Prostate gland (tissue), 2 donors: ENCODE measurements at places on chromosomes 6 and 20.
A peak's percentile ranks its signal among the peaks of the same experiment; 100 is the strongest.

- peak overlapping the region; percentile 52 for H3K27ac ChIP-seq
- no peak for DNase-seq
- no peaks in the 10 kb centered on the region for H3K36me3 ChIP-seq
- no peaks in the 10 kb centered on the region for H3K27me3 ChIP-seq
- H3K4me3 ChIP-seq: no peak overlapping the region
- peaks cover 20% of the 10 kb centered on the region for H3K4me1 ChIP-seq
These were observed 162.7 kb upstream of the SUPT3H start for GRCh38 chr6:45540375-45540920.

DNA sequence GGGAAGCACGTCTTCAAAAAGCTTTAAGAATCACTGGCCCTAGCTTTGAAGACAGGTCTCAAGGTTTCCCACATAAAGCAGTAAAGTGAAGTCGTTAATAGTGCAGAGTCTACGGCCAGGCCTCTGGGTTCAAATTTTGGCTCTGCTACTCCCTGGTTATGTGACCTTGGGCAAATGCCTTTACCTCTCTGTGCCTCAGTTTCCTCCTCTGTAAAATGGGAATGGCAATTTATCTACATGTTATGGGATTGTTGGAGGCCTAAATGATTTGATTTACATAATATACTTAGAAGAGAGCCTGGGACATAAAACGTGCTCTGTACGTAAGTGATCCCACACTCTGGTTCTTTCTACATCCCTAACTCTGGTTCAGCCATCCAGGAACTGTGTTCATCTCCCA is 32.1 kb downstream of the CPNE5 start:
- no peak overlapping the region for H3K27ac ChIP-seq
- H3K4me3 ChIP-seq: no peak overlapping the region
- H3K27me3 ChIP-seq: no peaks in the 10 kb centered on the region
- H3K36me3 ChIP-seq: no peaks in the 10 kb centered on the region
- no peaks in the 10 kb centered on the region for H3K4me1 ChIP-seq

DNA sequence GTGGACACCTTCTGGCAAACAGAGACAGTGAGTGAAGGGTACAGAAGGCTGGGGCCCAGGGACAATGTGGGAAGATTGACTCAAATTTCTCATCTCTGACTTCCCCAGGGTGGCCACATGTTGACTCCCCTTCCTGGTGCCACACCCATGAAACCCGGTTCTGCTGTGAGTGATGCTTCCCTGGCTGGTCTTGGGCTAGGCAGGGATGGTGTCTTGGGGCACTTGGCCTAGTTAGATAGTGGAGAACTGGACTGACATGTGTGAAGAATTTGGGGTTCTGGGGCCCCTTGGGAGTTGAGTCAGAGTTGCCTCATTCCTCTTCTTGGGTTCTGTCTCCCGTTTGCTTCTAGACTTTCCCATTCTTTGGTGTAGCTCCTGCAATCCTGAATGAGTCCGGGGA is 34.2 kb downstream of the GSS start:
- no peak overlapping the region for H3K4me3 ChIP-seq
- H3K4me1 ChIP-seq: no peaks in the 10 kb centered on the region
- DNase-seq: no peak
- no peak overlapping the region for H3K27ac ChIP-seq

- H3K27ac ChIP-seq: no peak overlapping the region
- H3K4me1 ChIP-seq: no peaks in the 10 kb centered on the region
- no peak overlapping the region for H3K4me3 ChIP-seq
These were observed 189.1 kb downstream of the ZDHHC14 start for GRCh38 chr6:157570104-157570503.

DNA sequence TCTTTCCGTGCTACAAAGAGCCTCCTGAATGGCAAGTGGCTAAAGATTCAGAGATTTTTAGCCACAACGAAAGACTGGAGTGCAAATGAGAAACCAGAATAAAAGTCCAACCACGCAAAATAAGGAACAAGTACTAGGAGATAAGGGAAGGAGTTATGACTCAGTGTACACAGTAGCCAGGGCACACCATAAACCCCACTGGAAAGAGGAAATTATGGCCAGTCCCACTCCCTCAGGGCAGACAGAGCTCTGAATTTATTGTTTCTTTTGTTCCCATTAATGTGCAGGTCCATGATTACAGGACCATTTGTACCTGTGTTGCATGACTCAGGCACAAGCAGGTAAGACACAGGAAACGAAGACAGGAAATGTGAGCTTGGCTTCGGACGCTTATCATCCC is 150.3 kb upstream of the PREP start:
- H3K36me3 ChIP-seq: no peaks in the 10 kb centered on the region
- H3K27ac ChIP-seq: no peak overlapping the region
- no peaks in the 10 kb centered on the region for H3K4me1 ChIP-seq
- no peak overlapping the region for H3K4me3 ChIP-seq
- no peaks in the 10 kb centered on the region for H3K27me3 ChIP-seq
- peak; percentile 43 for DNase-seq

- no peaks in the 10 kb centered on the region for H3K27me3 ChIP-seq
- DNase-seq: no peak
- H3K27ac ChIP-seq: no peak overlapping the region
- H3K36me3 ChIP-seq: no peaks in the 10 kb centered on the region
- no peak overlapping the region for H3K4me3 ChIP-seq
These were observed 191.0 kb downstream of the TPBG start for GRCh38 chr6:82554666-82555065.

DNA sequence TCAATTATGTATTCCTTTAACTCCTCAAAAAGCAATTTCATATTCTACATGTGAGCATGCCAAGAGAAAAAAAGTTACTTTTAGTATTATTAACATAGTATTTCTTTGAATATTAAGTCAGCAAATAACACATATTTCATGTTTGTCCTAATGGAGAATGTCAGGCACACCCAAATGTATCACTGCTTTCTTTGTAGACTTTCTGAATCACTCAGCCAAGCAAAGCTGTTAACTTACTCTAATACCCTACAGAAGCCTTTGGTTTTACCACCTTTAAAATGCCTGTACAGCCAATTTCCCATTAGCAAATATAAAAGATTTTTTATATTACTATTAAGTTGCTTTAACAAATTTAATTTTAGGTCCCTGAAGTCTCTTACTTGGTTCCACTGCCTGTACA is 23.8 kb downstream of the FRK start:
- no peaks in the 10 kb centered on the region for H3K36me3 ChIP-seq
- no peak overlapping the region for H3K4me3 ChIP-seq
- no peaks in the 10 kb centered on the region for H3K4me1 ChIP-seq
- DNase-seq: no peak

- peak; percentile 58 for DNase-seq
- peak within 1 kb of the TSS; percentile 88 for H3K27ac ChIP-seq
- H3K4me3 ChIP-seq: peak within 1 kb of the TSS; percentile 59
- no peaks in the 10 kb centered on the region for H3K4me1 ChIP-seq
These were observed at the start of gene SIRPA for GRCh38 chr20:1894951-1895673. Gene SIRPA (plus strand): TSS chr20:1895407. CDS start chr20:1895448, 41 bp downstream.
